ENCODE measurements at places on chromosomes 11 and 22.
A peak's percentile ranks its signal among the peaks of the same experiment; 100 is the strongest.

GRCh38 chr11:61370349-61371005 is 8.3 kb downstream of the TMEM138 start:
- DNase-seq = no peak

GRCh38 chr11:71298761-71299181 is 46.4 kb upstream of the SHANK2 start:
- DNase-seq = peak; percentile 24

DNA sequence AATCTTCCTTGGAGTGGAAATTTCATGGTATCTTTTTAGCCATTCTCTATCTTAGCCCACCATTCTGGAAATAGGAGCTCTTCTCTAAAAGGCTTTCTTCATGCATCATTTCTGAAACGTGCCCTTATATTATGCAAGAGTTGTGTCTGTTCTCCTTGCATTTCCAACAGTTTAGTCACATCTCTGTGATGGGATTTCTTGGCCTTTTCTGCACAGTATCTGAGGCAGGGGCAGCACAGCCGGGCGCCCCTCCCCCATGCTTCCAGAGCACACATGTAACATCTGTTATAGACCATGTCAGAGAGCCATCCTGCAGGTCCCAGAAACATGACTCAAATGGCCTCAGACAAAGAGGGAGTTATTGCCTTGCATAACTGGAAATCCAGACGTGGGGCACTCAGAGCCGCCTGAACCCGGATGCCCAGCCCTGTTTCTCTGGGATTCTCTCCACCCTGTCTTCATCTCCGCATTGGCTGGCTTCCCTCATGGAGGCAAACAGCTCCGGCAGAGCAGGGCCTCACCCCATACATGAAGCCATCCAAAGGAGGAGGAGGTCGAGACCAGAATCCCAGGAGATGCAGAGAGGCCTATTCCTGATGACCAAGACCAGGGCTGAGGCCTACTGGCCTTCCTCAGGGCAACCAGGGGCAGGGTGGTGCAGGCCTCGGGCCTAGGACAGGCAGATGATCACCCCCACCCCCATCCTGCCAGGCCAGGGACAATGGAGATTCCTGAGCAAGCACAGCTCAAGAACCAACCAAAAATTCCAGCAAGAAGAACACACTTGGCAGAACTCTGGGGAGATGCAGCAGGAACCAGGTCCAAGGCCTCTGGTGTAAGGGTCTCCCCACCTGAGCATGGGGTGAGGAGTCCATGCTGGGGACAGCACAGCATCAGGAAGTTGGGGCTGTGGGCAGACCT is 61.3 kb downstream of the IGLL5 start:
- no peak for DNase-seq

- DNase-seq = no peak
Observed at GRCh38 chr11:70477609-70478008, 79.3 kb downstream of the CTTN start.

DNA sequence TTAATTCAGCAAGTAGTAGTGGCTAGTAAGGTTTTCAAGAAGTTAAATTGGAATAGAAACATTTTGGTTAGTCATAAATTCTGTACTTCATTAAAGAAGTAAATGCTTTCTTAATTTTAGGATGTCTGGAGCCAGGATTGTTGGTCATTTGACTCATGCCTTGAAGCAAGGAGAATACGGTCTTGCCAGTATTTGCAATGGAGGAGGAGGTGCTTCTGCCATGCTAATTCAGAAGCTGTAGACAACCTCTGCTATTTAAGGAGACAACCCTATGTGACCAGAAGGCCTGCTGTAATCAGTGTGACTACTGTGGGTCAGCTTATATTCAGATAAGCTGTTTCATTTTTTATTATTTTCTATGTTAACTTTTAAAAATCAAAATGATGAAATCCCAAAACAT is 25.8 kb downstream of the ACAT1 start:
- no peak for DNase-seq

DNA sequence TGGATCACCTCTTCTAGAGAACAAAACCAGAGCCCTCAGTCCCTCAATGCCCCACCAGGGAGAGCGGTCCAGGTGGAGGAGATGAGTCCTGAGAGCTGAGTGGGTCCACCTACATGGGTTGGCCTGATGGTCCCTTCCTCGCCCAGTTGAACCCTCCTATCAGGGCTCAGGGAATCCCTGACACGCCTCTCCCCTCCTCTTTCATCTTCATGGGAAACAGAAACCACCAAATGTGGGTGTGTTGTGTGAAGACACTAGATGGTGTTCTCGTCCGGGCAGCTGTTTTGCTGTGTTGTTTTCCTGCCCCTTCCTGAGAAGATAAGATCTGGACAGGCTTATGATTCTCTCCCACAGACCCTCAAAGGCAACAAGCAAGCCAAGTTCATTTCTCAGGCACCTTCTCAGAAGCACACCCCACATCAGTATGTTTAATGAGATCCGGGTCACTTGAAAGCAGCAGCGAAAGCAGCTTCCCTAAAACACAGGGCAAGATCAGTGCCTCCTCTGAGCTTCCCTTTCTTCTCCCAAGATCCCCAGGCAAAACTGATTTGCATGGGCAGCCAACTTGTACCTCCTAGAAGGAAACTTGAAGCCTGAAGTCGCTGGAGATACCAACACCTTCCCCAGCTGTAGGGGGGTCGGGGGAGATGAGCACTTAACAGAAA is 35.3 kb upstream of the POU2AF1 start:
- DNase-seq = no peak

DNA sequence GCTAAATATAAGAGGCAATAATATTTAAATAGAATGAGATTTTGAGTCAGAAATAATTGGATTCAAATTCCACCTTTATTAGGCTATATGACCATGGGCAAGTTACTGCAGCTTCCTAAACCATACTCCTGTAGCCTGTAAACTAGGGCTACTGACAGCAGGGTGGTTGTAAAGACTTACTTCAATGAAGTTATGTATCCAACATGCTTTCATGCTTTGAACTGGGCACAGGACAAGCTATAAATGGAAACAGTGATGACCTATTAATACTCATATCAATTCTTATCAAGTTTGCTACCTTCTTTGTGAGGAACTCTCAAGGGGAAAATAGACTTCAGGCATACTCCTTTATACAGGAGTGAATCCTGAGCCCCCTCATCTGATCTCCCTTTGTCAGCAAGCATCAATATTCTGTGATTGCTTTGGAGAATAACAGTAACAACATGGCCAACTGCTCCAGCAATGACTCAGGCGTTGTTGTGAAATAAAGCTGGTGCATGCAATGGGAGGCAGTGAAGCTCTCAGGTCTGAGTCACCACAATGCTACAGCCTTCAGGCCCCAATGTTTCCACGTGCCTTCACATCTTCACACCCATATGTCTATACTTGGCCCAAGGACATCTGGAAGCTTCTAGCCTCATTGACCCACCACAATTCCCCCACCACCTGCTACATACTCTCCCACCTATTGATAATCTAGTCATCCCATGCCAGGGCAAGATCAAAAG is 102.5 kb downstream of the KCNA4 start:
- no peak for DNase-seq

GRCh38 chr11:14454861-14455632 is 44.6 kb downstream of the COPB1 start:
- DNase-seq = no peak

DNA sequence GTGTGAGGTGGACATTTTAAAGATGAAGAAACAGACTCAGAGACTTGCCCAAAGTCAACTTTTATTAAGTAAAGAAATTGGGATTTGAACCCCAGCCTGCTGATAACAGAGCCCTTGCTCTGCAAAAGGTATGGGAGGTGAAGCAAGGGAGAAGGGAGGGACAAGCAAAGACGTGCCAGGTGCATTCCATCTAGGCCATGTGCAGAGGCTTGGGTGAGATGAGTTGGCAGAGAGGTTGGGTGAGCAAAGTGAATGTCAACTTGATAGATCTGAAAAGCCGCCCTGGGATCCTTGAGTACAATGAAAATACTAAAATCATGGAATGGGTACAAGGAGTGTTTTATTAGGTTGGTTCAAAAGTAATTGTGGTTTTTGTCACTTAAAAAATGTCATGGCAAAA is 341.3 kb downstream of the CADM1 start:
- DNase-seq = no peak

GRCh38 chr22:48495751-48496080 is 1332.0 kb downstream of the BRD1 start:
- DNase-seq = no peak

DNA sequence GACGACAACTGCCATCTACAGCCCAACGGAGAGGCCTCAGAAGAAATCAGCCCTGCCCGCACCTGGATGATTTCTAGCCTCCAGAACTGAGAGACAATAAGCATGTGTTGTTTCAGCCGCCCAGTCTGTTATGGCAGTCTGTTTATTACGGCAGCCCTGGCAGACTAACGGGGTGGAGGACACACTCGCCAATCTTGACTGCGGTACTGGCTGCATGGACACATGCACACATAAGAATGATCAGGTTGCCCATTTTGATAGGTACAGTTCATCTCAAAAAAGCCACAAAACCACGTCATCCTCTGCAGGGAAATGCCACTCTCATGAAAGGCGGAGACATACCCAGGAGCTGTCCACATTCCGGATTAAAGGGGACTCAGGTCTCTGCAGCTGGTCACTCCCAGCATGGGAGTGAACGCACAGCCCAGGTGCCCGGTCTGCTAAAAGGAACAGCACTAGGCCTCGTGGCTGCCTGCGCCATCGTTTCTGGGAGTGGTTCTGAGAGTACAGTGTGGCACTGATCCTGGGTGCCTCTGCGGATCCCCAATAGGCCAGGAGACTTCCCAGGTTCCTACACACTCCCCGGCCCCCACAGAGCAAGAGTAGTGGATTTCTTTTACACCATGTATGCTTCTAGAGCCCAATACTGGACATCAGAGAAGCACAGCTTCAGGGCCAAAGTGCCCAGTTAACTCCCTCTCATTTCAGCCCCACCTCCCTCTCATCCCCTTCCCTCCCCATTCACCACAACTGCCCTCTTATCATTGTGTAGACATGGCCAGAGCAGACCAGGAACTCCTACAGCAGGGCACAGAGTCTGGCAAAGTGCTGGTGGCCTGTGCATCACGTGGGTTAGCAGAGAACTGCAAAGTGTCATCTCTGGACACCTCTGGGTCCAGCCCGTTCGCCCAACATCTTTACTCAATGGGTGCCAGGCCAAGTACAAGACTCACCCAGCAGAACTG is 11.7 kb upstream of the COMT start:
- DNase-seq = no peak

All from RWPE2 (cell line).